ENCODE measurements at places on chromosomes 1 and 21.

DNA sequence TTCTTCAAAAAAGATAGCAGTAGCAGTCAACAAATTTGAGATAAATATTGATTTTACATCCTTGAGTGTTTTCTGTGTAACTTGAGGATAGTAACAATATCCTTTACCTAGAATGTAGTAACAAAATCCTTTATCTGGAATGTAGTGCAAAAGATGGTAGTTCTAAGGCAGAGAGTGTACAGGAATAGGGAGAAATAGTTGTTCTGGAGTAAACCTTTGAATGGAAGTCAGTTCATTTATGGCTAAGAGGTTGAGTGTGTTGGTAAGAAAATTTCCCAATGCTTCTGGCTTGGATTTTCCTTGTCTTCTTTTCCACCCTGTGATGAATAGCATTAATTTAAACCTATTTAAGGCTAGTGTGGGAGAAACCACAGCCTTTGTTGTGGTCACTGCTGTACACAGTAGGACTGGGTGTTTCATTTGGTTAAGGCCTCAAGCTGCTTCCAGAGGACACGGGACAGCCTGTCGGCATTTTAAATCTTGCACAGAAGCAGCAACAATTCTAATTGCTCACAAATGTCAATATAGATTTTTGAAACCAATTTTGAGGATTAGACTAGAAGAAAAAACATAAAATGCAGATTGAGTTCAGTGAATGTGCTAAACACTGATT, 11.3 kb downstream of the NFIA start:
- DNase-seq: no peak

- DNase-seq: no peak
Measured at GRCh38 chr1:10813799-10814198, 17.4 kb upstream of the CASZ1 start.

GRCh38 chr1:171515299-171515698, 30.0 kb downstream of the PRRC2C start:
- DNase-seq: no peak

GRCh38 chr1:58816072-58816746, 32.4 kb upstream of the JUN start:
- DNase-seq: peak; percentile 74

DNA sequence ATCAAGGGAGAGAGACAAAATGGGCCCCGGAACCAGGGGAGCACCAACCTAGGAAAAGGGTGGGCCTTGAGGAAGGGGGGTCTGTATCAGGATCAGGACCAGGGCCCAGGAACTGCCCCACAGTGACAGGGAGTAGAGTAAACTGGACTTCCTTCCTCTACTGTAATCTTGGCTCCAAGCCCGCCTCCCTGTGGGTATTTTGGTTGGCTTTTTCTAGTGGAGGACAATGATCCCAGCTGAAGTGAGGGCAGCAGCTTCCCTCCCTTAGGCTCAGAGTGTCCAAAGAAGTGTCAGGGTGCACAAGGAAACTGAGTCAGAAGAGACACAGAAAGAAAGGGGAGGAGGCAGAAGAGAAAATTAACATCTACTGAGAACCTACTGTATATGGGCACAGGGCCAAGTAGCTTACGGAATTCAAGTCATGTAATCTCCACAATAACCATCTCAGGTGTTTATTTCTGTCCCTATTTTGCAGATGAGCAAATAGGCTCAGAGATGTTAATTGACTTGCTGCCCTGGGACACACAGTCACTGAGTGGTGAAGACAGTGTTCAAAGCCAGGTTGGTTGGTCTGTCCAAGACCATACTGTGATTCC, 4.8 kb downstream of the UBQLN4 start:
- DNase-seq: no peak

DNA sequence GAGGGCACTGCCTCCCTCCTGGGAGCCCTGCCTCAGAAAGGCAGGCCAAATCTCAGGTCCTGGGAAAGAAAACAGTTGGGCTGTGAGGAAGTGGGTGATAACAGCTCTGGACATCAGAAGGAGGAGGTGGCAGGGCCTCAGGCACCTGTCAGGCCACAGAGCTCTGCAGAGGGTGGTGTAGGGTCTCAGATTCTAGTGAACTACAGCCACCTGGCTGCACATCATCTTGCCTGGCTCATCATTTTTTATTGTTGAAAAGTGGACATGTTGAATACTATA, 15.3 kb upstream of the ZNF678 start:
- DNase-seq: no peak

- DNase-seq: no peak
Measured at GRCh38 chr1:15574741-15575140, 10.1 kb downstream of the AGMAT start.

- no peak for DNase-seq
Measured at GRCh38 chr1:206657751-206658150, 22.4 kb downstream of the DYRK3 start.

GRCh38 chr1:150775276-150775675, 9.7 kb upstream of the CTSS start:
- DNase-seq: no peak

GRCh38 chr1:111801071-111801850, 45.6 kb downstream of the DDX20 start:
- DNase-seq: no peak

DNA sequence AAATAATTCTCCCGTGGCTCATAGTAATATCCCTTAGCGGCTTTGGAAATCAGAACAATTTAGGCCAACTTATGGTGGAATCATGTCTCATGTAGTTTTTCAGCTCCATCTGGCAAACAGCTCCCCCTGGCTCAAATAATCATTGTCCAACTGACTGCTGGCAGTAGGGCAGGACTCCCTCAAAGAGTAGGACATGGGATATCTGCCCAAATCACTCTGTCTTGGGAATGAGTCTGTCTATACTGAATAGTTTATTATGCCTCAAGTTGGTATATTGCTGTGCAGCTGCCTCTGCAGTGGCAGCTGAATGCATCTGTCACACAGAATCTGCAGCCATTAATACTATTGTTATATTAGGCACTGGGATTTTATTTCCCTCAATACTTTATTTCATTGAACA, 255.7 kb downstream of the COL11A1 start:
- no peak for DNase-seq

GRCh38 chr1:70891051-70891843, 156.4 kb downstream of the PTGER3 start:
- DNase-seq: no peak

DNA sequence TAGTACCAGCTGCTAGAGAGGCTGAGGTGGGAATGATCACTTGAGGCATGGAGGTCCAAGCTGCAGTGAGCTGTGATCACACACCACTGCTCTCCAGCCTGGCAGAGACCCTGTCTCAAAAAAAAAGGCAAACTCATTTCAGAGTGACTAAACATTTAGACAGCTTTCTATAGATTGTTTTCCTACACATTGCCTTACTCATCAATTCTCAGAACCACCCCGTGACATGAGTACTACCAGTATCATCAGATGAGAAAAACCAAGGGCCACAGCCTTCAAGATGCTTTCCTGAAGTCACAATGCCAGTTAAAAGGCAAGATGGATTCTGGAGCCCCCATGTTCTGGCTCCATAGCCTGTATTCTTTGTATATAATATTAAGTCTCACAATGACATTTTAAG, 22.4 kb upstream of the SMPDL3B start:
- DNase-seq: no peak

DNA sequence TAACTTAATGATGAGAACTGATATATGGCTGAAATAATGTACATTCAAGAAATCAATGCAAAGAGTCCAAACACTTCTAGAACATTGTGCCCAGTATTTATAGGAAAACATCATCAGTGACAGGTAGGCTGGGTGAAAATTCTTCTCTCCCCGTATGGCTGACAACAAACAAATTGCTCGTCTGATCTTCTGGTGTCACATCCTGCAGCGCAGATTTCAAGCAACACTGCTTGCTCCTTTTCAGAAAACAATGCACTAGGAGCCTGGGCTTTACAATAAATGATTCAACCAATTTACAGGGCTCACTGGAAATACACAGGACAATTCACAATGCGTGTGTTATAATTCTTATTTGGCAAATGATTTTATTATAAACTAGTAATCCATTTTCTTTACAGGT, 185.3 kb downstream of the RERE start:
- no peak for DNase-seq

GRCh38 chr1:61448914-61449313, 276.0 kb downstream of the TM2D1 start:
- DNase-seq: no peak

- no peak for DNase-seq
Measured at GRCh38 chr1:26996024-26996423, 2.5 kb downstream of the TRNP1 start.

GRCh38 chr1:197096137-197096536, 29.1 kb upstream of the F13B start:
- no peak for DNase-seq

- DNase-seq: no peak
Measured at GRCh38 chr1:91829293-91830153, 56.4 kb downstream of the TGFBR3 start.

- DNase-seq: no peak
Measured at GRCh38 chr1:51565009-51565408, 45.9 kb upstream of the EPS15 start.

DNA sequence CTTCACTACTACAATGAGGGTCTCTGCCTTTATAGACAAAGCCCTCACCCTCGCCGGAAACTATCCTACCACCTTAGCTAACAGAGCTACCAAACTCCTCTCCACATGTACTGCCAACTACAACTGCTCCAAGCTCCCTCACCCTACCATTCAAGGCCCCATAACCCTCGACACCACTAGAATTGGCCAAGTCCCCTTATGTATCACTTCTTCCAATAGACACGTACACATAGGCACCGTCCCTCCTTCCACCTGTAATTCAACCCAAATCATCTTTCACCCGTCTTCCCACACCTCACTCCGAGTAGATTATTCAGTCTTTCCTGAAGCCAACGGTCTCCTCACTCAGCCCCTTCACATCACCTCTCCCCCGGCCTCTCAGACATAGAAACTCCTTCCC, 19.7 kb upstream of the CA6 start:
- DNase-seq: no peak

GRCh38 chr1:12706061-12706460, 9.8 kb upstream of the AADACL3 start:
- no peak for DNase-seq

DNA sequence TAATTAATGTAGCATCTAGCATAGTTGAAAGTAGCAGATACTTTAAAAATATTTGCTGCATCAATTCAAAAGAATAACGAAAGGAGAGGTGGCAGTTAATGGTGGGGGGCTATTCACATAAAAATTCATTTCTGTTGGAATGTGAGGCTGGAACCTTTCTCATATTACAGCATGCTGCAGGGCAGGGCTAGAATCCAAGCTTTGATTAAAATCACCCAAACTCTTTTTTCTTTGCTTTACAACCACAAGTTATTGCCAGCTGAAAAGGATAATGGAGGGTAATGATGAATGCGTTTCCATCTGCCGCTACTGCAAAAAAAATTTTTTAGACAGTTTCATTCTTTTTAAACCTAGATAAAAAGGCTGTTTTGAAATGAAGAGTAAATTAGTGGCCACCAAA, 9.8 kb downstream of the DISP1 start:
- no peak for DNase-seq

GRCh38 chr1:77282187-77282865, 507 bp downstream of the AK5 start:
- DNase-seq: peak; percentile 49

DNA sequence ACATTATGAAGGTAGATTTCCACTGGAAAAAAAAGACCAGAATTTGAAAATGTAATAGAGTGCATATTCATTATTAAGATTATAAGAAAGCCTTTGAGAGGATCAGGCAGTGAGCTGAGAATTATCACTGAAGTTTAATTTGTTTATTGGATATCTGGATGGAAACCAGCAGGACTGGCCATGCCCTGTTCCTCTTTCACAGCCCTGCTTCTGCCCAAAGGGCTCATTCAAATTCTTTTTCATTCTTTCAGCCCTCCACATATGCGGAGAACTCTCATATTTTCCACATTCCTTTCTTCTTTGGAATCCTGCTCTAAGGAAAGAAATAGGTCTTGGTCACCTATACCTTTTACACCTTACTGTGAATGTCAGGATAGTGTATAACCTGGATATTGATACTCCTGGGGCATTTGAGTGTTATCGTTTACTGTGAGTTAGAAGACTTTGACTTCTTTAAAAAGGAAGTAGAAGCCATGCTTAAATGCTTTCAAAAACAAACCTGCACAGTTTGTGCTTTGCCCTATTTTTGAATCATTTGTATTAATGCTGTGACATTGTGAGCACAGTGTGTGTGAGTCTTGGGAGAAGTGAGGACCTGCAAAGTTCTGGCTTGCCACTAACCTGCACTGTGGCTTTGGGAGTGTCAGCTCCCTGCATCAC, 35.5 kb downstream of the ST6GALNAC3 start:
- DNase-seq: no peak

DNA sequence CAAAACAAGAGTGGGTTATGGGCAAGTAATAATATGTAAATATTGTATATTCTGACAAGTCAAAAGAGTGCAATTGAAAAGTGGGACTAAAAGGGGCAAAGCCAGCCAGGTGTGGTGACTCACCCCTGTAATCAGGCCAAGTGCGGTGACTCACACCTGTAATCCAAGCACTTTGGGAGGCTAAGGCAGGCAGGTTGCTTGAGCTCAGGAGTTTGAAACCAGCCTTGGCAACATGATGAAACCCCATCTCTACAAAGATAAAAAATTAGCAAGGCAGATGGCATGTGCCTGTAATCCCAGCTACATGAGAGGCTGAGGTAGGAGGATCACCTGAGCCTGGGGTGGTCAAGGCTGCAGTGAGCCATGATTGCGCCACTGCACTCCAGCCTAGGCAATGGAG, 304.0 kb downstream of the HHIPL2 start:
- no peak for DNase-seq

DNA sequence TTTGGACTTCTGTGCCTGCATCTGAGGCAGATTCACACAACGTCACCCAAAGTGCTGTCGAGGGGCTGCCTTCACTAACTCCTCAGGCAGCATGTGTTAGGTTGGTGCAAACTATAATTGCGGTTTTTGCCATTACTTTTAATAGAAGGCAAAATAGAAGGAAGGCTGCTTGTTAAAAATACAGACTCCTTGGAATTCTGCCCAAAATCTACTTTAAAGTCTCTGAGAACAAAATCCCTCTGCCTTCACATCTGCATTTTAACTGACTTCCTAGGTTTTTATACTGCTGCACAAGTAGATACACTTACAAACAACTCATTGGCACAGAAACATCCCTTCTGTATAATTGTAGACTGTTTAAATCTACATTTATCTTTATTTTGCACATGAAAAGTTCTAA, 41.3 kb upstream of the SLC19A2 start:
- no peak for DNase-seq

Measured in NCI-H2171 (cell line).